Left lung (tissue), 14 donors: ENCODE measurements at places on chromosomes 7 and 10. TPM values are rescaled to one million over a fixed set of nuclear protein-coding genes. Genes with fewer than 3 reads are reported as not detected.

The CUBN gene
- 4.1 TPM for polyA plus RNA-seq

GRCh38 chr10:31832261-31832660 is 96.4 kb downstream of the ARHGAP12 start:
- DNase-seq = no peak

DNA sequence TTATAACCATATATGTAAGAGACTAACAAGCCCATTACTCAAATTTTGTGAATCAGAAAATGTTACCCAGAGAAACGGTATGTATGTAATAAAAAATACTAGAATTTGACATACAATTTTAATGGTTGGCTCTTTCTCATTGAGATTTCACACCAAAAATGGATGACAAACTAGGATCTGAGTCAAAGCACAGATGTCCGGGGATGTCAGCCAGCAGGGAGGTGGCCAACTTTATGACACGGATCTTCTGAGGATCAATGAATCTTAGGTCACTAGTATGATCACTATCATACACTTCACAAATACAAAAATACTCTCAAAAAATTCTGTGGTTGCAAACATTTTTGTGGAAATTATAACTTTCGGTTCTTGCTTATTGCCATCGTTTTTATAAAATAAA is 173.5 kb upstream of the NFE2L3 start:
- no peak for DNase-seq

- DNase-seq = no peak
Observed at GRCh38 chr7:25437308-25437707, 209.0 kb upstream of the NPVF start.

DNA sequence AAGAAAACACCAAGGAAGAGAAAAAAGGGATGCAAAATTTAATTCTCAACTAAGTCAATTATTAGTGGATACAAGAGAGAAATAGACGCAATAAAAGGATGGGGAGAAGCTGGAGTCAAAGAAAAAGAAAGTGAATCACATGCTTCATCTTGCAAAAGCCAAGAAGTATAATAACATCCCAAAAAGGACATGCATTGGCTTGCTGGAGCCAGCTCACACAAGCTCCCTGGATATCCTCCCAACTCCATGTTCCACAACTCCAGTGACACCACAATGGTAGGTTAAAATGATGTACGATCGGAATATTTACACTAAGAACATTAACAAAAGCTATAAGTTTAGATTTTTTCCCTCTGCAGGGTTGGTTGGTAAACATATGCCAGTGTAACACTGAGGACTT is 72.4 kb downstream of the MACC1 start:
- no peak for DNase-seq

- DNase-seq = no peak
Observed at GRCh38 chr10:28298951-28299350, 3.9 kb downstream of the MPP7 start.

DNA sequence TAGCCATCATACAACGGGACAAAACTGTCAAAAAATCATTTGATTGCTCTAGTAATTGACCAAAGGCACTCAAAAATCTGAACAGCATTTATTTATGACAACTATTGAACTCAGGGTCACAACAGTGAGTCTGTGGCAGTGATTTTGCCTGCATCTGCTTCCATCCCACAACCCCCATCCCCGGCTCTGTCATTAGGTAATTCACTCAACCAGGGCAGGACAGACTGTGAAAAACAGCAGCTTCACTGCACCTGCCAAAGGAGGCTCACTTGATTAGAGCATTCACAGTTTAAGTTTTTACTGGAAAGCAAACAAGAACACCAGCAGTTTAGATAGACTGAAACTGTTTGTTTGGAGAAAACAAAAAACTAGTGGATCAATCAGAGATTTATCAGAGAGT is 22.2 kb downstream of the NRCAM start:
- no peak for DNase-seq

DNA sequence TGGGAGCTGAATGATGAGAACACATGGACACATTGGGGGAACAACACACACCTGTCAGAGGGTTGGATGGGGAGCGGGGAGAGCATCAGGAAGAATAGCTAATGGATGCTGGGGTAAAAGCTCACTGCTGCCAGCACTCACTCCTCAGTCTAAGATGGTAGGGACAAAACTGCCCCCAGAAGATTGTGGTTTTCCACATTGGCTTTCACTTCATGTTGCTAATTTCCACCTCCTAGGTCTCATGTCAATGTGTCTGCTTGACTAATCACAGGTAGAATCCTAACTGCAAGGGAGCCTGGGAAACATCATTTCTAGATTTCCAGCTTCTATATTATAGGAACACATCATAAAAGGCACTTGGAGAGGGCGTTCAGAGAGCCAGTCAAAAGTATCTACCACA is 22.6 kb downstream of the APBB1IP start:
- no peak for DNase-seq

The CBLL1 gene
- 29.7 TPM for polyA plus RNA-seq

- no peak for DNase-seq
Observed at GRCh38 chr10:13026873-13027272, 25.4 kb upstream of the CCDC3 start.

The ATP5F1C gene
- 260 TPM for polyA plus RNA-seq

GRCh38 chr7:151539088-151539671 is 19.5 kb upstream of the RHEB start:
- DNase-seq = no peak

GRCh38 chr7:134458341-134458805 is 527 bp downstream of the AKR1B1 start:
- peak; percentile 54 for DNase-seq

The JCAD gene
- 74.1 TPM for polyA plus RNA-seq

GRCh38 chr10:84065804-84066601 is 73.3 kb upstream of the GHITM start:
- DNase-seq = no peak

The CAV1 gene
- polyA plus RNA-seq = 420 TPM

The FAM237B gene
- 0.17 TPM for polyA plus RNA-seq

DNA sequence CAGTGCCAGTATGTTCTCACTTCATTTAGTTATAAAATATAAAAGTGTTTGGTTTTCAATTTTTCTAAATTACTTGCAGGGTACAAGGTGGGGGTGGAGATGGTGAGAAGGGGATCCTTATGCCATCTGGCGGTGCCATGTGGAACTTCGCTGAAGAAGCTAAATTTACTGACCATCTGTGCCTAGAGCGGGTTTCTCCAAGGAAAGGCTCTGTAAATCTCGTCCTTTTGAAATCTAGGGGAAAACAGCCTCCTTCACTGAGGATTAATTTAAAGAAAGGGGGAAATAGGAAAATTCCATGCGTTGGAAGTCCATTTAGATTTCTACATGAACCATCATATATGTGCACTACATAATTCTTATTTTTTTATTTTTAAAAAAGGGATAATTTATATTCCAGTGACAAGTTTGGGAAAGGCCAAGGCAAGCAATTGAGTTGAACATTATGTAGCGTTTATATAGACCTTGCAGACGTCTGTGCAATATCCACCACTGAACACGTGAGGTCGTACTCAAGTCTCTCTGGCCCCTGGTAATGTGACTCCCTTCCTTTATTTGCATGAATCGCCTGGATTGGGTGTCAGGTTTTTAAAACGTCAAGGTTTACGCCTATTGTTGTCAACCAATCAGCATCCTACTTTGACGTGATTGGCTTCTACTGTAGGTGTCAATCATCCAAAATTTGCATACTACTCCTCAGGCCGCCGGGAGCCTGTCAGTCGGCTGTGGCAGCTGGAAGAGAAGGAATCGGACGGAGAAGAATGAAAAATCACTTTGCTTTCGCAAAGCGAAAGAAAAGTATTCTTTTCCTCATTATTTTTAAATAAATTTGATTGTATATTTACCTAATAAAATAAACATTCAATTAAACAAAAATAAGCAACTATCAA is 297.1 kb upstream of the NFE2L3 start:
- DNase-seq = no peak

The PRSS37 gene
- 0.68 TPM for polyA plus RNA-seq

The CPA2 gene
- 0.24 TPM for polyA plus RNA-seq
